ENCODE measurements at places on chromosomes 6 and 20.

DNA sequence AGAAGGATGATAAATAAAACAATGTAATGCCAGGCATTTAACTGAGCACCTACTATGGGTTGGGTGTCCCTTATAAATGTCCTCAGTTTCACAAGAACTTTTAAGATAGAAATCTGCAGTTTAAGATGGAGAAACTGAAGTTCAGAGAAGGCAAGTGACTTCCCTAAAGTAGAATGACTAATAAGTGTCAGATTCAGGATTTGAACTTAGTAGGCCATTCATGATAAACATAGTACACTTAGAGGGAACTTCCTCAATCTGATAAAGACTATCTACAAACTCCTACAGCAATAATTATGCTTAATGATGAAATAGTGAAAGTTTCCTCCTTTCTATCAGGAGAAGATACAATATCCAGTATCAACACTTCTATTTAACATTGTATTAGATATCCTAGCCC is 43.9 kb downstream of the NCR2 start:
- DNase-seq: no peak

GRCh38 chr6:69202768-69203167 is 567.7 kb downstream of the ADGRB3 start:
- DNase-seq: no peak

DNA sequence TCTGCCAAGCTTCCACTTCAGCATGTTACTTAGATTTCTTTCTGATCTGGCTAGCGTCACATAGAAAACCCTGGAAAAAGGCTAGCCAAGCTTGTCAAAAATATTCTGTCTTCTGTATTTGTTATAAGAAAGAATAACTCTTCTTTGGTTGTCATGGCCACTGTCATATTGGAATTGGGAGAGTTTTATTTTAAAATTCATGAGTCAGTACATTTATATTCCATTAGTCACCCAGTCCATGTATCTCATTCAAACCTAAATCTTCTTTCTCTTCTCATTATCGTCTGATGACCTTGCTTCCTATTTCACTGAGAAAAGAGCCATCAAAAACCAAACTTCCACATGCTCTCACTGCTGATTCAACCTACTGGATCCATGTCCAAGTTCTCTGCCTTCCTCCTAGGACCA is 65.7 kb downstream of the EPM2A start:
- no peak for DNase-seq

DNA sequence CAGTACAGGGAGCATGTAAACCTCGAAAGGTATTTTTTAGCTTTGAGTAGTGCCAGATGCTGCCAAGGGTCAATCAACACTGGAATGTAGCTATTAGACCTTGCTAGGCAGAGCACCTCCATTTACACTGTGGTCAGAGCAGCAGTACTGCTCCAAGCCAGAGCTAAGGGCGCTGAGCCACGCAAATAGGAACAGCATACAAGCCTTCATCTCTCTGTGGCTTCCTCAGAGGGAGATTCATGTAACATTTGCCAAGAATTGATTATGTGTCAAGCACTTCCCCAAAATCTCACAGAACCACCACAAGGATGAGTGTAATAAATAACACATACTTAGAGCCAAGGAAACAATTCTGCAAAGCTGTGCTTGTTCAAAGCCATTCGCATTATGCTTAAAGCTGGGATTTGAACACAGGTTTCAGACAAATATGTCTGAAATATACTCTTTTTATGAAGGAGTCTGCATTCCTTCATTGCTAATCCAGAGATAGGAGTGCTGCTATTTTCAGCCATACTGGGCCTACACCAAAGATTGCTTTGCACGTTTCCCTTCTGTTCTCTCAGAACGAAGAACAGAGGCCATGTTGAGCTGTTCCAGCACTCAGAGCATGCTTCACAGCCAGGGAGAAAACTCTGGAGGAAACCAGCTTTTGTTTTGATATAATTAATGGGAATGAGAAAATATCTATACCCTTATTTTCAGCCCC is 97.7 kb downstream of the SLC16A10 start:
- DNase-seq: no peak

GRCh38 chr20:44448753-44449546 is 26.7 kb upstream of the TTPAL start:
- DNase-seq: no peak

GRCh38 chr20:47303736-47304135 is 52.8 kb downstream of the ZMYND8 start:
- DNase-seq: no peak

DNA sequence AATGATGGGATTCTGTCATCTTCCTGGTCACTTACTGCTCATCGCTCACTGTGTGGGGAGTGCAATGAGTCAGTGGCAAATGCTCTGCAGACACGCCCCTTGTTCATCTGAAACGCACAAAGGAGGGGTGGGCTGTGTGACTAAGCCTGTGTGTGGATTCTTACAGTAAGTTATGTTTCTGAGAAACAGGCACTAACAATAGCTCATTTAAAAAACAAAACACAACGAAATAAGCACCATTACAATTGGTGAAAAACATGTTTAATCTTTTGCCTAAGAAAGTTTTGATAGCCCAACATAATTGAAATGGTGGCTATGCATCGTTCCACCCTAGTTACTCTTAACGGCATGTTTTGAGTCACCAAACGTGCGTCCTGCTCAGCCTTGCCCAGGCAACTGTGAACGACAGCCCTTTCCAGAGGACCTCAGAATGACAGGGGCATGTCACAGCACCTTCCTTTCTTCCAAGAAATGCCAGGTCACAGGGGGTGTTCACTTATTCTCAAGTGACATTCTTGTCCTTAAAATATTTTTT is 118.4 kb upstream of the SGK1 start:
- no peak for DNase-seq

GRCh38 chr20:60126975-60127374 is 168.8 kb downstream of the CDH26 start:
- DNase-seq: no peak

- no peak for DNase-seq
These were observed 203.9 kb downstream of the PHF3 start for GRCh38 chr6:63839485-63839884.

DNA sequence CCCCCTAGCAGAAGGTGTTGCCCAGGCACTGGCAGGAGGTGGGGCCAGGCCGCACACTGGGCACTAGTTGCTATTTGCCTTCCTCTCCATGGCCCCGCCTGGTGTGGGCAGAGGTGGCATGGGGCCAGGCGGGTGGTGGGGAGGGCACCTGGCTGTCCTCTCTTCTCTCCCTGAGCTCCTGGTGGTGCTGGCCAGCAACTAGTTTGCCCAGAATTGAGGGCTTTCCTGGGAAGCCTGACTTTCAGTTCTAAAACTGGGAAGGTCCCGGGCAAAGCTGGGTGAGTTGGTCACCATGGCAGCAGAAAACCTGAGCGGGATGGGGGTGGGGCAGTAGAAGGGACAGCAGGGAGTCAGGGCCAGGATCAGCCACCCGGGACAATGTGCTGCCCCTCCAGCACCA is 48.2 kb downstream of the RBM38 start:
- DNase-seq: no peak

DNA sequence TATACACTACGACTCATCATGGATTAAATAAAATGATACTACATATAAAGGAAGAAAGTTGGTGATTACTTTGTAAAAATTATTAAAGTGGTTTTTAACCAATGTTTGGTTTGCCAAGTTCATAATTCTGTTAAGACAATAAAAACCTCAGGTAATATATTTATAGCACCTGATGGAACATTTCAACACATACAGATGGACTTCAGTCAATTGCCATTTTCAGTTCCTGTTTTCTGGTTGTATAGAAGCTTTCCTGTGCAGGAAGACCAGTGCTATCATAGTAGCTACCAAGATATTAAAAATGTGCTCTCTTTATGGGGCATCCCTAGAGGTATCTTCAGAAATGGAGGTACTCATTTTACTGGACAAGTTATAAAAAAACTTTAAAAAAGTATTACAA is 1686.4 kb downstream of the GRIK2 start:
- DNase-seq: no peak

DNA sequence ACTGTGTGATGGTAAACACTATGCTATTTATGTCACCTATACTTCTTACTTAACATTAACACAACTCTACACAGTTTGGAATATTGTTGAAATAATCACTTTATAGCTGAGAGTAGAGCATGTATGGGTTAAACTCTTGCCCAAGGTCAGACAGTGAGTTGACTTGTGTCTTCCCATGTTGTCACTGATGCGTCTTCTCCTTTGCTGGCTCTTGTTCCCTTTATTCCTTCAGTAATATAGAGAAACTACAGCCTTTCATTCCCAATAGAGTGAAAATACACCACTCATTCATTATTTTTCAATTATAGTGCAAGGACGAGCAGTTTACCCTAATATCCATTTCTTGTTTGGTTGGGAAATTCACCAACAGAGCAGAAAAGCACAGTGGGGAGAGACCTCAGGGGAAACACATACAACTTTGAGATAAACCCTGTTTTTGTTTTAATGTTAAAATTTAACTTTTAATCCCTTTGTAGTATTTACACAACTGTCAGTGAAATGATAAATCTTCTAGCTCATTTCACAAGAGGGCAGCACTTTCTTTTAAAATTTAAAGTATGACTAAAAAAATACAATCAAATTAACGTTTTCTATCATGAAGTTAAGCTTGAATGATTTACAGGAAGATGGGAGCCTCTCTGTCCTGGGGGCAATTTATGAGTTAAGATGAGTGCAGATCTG is 363.0 kb downstream of the UTRN start:
- no peak for DNase-seq

Data from mesothelial cell of epicardium (in vitro differentiated cells).